Amniotic epithelial cell (primary cell): ENCODE measurements at places on chromosomes 3 and 15.

GRCh38 chr15:82847703-82848102 is 38.3 kb downstream of the WHAMM start:
- no peak for DNase-seq

GRCh38 chr3:164927728-164928127 is 150.6 kb downstream of the SI start:
- no peak for DNase-seq

DNA sequence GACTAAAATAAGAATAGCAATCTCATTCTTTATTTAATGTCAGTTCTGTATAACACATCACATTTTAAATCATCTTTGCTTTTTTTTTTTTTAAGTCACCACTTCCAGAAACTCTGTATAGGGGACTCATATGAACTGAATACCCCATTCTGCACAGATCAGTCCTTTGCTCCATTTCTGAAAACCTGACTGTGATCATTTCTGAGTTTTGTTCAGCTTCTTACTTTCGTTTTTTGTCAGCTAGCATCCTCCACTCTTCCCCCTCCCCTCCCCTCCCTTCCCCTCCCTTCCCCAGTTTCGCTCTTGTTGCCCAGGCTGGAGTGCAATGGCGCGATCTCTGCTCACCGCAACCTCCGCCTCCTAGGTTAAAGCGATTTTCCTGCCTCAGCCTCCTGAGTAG is 49.8 kb upstream of the SGO1 start:
- DNase-seq = no peak

- DNase-seq = no peak
Measured at GRCh38 chr3:24101676-24102168, 156.6 kb downstream of the NR1D2 start.

DNA sequence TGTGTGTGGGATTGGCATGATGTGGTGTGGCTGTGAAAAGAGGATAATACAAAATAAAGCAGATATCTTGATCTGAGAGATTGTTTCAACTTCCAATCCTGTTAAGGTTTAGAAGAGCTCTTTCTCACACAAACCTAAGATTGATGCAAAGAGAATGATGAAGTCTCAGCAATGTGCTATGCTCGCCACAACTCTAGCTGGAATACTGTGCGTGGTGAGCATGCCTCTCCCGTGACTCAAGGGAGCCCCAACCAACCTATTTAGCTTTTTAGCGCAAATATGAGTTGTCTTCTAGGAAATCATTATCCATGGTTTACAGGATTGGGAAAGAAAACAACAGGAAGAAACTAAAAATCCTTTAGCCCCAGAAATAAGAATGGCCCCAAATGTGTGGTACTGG is 28.5 kb downstream of the BTLA start:
- DNase-seq = peak; percentile 97

DNA sequence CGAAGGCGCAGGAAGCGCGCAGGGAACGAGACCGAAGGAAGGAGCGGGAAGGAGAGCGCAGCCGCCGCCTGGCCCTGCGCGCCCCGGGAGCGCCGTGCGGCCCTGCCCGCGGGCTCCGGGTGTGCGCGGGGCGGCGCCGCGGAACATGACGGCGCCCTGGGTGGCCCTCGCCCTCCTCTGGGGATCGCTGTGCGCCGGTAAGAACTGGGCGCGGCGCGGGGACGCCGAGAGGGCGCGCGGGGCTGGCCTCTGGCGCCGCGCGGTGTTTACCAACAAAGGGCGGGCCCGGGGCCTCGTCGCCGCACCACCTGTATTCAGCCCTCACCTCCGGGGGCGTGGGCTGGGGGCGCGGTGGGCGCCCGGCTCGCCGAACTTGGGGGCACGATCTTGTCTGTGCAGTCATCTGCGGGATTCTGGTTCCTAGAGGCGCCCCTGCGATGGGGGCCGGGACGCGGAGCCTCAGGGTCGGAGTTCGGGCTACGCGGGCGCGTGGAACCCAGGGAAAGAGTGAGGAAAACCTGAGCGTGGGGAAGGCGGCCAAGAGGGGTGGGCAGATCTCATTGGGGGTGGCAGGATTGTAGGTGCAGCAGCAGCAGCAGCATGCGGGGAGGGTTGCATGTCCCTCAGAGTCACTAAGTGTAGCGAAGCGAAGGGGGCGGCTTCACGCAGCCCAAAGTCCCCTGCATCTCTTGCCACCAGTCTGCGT is 641 bp downstream of the ACVR2B start:
- DNase-seq = no peak

- DNase-seq = no peak
Measured at GRCh38 chr3:134216191-134216764, 34.4 kb downstream of the RYK start.

- no peak for DNase-seq
Measured at GRCh38 chr3:68162644-68163043, 508.2 kb upstream of the SUCLG2 start.

GRCh38 chr15:47505712-47506328 is 211.5 kb upstream of the SEMA6D start:
- DNase-seq = no peak

DNA sequence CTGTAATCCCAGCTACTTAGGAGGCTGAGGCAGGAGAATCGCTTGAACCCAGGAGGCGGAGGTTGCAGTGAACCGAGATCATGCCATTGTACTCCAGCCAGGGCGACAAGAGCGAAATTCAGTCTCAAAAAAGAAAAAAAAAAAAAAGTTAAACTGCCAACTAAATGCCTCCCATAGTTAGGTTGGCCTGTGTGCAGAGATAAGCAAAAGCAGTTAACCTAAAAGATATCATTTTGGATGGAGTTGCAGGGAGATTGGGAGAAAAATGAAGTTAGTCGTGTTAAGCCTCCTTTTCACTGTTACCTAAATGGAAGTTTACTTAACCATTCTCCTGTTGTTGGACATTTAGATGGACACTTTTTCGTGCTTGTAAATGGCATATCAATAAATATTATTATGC is 11.4 kb upstream of the FETUB start:
- DNase-seq = no peak

- no peak for DNase-seq
Measured at GRCh38 chr15:78389322-78389721, 48.7 kb upstream of the IREB2 start.

- peak; percentile 31 for DNase-seq
Measured at GRCh38 chr3:151766454-151766853, 32.7 kb downstream of the AADACL2 start.

- peak; percentile 88 for DNase-seq
Measured at GRCh38 chr15:81155375-81156218, 21.5 kb downstream of the CFAP161 start.

DNA sequence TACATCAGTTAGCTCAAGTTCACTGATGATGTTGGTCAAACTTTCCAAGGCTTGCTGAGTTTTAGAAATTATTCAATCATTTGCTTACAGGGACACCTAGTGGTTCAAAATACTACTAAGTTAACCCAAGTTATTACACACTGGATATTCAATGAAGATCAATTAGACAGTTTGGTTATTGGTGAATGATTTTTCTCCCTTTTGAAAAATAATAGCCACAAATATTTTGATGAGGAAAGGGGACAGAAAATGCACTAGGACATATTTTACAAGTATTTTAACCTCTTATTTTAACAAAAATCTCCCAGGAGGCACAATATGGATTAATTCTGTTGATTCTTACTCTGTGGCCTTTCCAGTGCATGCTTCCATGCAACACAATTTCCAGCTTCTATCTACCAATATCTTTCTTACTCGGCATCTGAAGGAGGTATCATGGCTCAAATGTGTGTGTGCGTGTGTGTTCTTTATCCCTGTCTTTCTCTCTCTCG is 20.1 kb upstream of the GOLGA6L2 start:
- peak; percentile 19 for DNase-seq

DNA sequence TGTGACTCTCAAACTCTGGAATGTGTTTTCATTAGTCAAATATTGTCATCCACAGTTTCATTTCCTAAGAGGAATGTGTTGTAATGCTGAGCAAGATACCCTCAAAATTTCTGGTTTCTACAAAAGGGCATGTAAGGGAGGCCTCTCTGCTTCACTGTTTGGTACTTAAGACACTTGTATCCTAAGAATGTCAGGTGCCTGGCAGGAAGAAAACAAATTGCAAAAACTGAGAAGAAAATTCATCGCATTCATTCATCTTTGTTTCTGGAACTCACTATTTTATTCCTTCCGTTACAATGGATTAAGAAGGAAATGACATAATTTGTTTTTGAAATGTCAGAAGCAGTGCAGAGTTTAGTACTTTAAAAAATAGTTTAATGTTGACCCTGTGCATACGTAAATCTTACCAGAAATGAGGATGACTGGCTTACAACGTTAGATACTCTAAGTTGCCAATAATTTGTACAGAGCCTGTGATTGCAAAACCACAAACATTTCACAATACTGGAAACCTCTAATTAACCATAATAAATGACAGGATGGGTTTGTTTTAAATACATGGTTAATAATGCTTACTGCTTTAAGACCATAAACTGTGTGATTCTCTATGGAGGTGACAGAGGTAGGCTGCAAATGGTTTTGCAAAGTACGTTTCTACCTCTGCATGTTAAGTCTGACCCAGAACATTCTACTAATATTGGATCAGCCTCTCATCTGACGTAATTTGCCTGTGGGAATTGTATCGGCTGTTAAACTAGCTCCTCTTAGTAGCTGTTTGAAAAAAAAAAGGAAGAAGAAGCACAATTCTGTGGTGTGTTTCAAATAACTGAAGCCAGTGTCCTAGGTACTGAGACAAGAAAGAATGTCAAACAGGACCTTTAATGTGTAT is 477.8 kb downstream of the RBMS3 start:
- peak; percentile 94 for DNase-seq

DNA sequence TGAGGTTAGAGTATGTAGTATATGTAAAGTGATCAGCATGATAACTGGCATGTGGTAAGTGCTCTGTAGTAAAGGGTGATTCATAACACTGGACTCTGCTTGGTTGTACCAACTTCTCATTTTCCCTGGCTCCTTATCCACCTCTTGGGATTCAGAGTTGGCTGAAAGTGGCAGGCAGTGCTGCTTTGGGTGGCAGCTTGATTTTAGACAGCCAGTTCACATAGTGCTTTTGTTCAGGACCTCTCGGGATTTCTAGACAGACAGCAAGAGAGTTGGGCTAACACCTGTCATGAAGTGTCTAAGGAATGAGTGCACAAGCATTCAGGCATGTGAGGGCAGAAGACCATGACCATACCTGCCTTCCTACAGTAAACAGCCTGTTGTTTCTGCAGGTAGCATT is 69.0 kb downstream of the RBM6 start:
- peak; percentile 70 for DNase-seq

- peak; percentile 19 for DNase-seq
Measured at GRCh38 chr15:70197318-70197944, 99.7 kb upstream of the TLE3 start.

DNA sequence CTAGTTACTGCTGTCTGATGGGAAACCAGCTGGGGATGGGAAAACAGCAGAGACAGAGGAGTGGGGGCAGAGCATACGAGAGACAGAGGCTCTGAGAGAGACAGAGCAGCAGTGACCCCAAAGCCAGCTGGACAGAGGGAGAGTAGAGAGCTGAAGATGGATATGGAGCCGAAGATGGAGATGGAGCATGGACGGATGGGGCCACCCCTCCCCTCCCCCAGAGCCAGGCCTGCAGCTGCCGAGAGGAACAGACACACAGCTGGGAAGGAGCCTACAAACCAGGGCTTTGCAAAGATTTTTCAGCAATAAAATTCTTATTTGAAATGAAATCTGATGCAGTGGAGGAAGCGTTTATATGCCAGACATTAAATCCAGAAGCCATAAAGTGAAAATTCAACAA is 167.6 kb upstream of the LINGO1 start:
- DNase-seq = no peak

DNA sequence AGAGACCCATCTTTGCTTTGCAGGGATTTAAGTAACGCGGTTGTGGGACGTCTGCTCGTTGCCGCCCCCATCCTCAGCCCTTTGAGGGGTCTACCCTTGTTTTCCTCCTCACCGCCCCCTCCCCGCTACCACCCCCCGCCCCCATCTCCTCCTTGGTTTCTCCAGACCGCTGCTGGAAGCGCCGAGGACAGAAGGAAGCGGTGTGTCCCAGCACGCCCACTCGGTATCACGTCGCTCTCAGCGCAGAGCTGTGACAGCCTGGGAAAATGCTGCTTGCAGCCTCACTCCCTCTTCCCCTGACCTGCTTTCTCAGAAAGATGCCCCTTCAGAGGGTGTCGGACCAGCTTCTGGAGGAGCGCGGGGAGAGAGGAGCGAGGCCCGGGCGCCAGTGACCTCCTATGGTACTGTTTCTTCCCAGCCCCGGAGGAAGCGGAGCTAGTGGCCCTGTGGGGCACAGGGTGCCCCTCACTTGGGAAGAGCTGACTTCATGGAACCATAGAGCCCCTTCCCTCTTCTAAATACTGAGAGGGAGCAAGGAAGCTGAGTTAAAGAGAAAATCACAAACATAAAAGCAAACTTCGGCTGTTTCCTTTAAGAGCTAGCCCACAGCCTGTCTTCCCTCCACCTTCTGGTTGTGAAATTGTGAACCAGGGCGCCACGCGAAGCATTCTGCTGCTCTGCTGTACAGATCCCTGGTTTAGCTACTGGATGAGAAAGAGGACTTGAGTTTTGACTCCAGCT is 698 bp downstream of the IL1RAP start:
- DNase-seq = peak; percentile 68

DNA sequence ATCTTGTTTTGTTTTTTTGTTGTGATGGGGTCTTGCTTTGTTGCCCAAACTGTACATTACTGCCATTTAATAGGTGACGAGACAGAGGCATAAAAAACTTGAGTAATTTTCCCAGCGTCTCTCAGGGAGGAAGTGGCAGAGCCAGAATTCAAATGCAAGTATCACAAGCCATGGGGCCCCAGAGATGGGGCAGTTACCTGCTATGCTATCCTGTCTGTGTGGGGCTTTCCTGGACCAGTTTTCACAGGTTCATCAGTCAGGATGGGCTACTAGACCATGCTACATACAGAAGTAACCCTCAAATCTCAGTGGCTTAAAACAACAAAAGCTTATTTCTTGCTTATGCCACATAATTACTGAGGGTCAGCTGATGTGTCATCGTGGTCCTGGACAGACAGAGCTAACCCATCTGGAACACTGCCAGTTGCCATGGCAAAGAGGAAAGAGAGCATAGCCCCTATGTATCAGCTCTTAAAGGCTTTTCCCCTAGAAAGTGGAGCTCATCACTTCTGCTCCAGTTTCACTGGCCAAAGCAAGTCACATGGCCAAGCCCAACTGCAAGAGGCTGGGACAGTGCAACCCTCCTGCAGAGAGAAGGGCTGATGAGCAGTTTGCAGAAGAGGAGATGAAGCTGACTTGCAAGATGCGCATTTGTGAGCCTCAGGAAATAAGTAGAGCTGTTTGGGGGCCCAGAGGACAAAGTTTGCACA is 31.7 kb upstream of the SYNM start:
- no peak for DNase-seq

GRCh38 chr15:46556559-46557379 is 921.9 kb downstream of the SQOR start:
- no peak for DNase-seq

- DNase-seq = peak; percentile 74
Measured at GRCh38 chr15:41429003-41429890, 12.4 kb downstream of the RTF1 start.

- peak; percentile 10 for DNase-seq
Measured at GRCh38 chr15:25093455-25094029, 138.8 kb downstream of the SNRPN start.
